ENCODE measurements at places on chromosomes 1 and 21.

GRCh38 chr1:81221564-81221963 lies 579.2 kb upstream of the ADGRL2 start:
- no peak for DNase-seq

- DNase-seq, result no peak
Measured at GRCh38 chr1:110816945-110817344, 56.0 kb upstream of the CD53 start.

- DNase-seq, result no peak
Measured at GRCh38 chr1:227433663-227434341, 115.5 kb upstream of the CDC42BPA start.

- no peak for DNase-seq
Measured at GRCh38 chr1:238475712-238476111, 585.0 kb upstream of the ZP4 start.

- peak; percentile 43 for DNase-seq
Measured at GRCh38 chr1:235336903-235337302, 8.5 kb downstream of the GGPS1 start.

DNA sequence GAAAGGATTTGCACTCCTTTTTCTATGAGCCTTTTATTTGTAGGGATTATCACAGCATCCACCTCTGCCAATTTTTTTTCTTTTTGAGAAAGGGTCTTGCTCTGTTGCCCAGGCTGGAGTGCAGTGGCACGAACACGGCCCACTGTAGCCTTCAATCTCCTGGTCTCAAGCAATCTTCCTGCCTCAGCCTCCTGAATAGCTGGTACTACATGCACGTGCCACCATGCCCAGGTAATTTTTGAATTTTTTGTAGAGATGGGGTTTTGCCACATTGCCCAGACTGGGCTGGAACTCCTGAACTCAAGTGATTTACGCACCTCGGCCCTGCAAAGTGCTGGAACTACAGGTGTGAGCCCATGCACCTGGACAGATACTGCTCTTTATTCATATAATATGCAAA lies 2.1 kb downstream of the SAMSN1 start:
- no peak for DNase-seq

DNA sequence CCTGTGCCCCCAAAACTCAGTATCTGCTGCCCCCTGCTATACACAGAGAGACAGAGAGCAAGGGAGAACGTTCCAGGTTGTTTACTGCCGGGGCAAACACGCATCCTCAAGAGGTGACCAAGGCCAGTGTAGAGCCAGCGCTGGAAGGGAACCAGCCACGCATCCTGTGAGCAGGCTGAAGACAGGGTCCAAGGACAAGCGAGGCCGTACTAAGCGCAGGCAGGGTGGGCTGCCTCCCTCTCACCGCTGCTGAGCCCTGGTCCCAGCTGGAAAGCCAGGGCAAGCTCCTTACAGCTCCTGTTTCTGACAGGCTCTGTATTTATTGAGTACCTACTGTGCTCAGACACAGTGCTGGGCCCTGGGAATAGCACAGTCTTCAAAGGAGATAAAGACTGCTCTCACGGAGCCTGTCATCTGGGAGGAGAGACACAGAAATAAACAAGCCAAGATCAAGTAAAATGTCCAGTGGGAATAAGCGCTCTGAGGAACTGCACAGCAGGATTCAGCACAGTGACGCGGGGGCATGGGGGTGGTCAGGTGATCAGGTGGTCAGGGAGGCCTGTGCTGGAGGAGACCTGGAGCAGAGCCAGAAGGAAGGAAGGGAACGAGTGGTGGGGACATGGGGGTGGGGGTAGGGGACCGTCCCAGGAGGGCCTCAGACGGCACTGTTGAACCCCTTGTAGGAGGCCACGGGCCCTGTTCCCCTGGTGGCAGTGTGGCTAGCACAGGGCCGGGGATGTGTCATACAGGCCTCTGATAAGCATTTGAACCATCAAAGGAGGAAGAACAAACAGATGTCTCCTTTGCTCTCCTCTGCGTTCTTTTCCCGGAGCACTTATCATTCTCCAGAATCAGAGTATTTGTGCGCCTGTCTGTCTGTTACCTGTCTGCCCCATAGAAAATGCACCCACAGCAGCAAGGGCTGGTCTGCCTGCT lies 37.8 kb upstream of the EFHD2 start:
- no peak for DNase-seq

GRCh38 chr21:18524097-18524880 lies 120.7 kb upstream of the TMPRSS15 start:
- DNase-seq, result no peak

DNA sequence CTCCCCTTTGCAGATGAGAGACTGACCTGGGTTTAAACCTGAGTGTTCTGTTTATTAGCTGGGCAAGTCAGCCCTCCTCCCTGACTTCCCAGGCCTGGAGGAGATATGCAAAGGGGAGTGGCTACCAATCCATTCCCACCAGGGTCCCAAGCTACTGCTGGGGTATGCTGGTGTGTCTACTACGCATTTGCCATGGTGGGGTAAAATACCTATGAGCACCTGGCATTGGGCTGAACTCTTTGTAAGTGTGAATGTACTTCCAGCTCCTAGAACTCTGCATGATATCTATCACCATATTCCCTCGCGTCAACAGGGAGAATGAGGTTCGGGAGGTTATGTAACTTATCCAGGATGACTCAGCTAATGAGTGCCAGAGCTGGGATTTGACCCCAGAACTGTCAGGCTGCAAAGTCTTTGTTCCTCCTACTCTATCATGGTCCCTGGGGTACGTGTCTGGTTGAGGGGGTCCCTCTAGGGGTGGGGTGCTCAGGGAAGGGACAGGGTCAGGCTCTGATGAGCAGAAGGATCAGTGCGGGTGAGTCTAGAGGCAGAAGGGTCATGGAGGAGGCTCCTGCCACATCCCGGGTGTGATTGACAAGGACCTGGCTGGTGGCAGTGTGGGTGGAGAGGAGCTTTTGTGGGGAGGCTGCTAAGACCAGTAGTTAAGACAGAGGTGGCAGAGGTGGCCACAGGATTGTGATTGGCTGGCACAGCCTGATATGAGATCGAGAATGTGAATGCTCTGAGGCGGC lies 16.7 kb downstream of the AMPD2 start:
- peak; percentile 49 for DNase-seq

DNA sequence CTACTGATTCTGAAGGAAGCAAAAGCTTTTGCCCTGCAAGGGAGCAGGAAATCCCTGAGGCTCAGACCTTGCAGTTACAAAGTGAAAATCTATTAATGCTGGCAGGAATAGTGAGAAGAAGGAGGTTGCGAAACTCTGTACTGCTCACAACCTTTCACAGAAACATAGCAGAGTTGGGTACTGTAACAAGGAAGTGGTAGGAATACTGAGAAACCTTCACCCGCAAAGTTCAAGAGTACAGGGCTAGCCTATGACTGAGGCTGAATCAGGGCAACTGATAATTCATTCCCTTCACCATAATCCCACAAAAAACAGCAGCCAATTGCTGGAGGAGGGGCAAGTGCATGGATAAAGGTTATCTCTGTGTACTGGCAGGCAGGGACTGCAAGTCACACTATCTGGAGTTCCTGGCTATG lies 23.9 kb upstream of the KCTD3 start:
- peak; percentile 62 for DNase-seq

DNA sequence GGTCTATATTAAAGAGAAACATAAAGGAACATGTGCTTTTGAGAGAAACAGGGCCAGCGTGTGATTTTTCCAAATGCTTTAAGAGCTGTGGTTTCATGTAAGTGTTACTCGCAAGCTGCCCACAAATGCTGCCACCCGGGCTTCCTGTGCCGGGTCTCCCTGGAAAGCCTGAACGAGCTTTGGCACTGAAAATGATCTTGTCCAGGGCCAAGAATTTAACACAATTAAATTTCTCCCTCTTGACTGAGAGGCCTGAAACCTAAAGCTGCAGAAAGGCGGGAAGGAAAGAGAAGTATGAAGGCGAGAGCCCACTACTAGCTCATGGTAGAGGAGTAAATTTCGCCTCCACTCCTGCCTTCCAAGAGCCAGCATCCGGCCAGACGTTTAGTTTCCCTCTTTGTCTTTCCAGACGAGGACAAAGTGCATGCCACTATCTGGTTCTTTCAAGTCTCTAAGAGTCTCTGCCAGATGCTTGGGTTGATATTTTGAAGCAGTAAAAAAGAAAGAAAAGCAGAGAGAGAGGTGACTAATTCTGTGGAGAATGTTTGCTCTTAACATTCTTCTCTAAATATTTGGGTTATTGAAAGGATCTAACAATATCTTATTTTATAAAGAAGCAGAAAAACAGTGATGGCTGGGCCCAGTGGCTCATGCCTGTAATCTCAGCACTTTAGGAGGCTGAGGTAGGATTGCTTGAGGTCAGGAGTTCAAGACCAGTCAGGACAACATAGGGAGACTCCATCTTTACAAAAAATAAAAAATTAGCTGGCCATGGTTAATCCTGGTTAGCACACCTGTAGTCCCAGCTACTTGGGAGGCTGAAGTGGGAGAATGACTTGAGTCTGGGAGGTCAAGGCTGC lies 100.0 kb upstream of the HNRNPU start:
- DNase-seq, result no peak

- DNase-seq, result peak; percentile 73
Measured at GRCh38 chr1:87329526-87330056, 911 bp downstream of the LMO4 start.

DNA sequence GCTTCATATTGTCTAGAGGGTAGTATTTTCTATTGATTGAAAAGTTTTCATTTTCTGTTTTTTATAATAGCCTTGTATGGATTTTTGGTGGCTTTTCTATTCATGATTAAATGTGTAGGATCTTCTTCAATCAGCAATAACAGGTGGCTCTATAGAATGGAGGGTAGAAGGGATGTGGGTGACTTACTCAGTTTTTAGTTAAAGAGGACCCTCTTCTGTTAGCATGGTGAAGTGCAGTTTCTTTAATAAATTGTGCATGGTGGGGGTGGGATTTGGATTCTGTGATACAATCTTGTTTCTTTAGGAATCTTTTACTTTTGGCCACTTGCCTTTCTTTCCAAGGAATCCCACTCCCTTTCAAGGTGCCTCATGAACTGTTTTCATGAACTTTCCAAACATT lies 64.7 kb downstream of the SLC35A3 start:
- DNase-seq, result peak; percentile 18

DNA sequence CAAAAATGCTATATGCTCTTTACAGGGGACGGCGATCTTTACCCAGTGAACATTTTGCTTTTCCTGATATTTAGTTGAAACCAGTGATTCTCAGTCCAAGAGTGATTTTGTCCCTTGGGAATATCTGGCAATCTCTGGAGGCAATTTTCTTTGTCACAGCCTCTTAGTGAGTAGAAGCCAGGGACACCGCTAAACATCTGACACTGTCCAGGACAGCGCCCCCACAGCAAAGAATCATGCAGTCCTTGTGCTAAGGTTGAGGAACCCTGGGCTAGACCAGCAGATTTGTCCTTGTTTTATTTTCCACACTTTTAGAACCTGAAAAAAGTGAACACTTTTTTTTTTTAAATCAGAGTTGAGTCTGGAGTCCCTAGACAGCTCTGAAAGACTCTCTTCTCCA lies 13.1 kb downstream of the EVA1C start:
- DNase-seq, result no peak

GRCh38 chr1:3465935-3466321 lies 11.5 kb downstream of the ARHGEF16 start:
- no peak for DNase-seq

DNA sequence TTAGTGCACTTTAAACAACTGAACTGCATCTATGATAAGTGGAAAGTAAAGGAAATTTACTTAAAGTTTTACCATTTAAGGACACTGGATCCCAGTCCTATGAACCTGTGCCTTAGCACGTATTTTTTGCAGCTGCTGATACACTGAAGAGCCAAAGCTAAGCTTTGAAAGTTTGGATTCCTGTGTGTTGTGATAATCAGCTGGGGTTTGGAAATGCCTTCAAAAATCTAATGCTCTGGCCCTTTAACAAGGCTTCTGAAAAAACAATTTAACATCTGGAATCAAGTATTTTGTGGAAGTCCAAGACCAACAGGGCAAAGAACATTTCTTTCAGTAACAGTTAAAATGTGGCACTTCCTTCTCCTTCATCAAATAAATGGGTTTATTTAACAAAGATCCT lies 51.8 kb downstream of the DDAH1 start:
- DNase-seq, result no peak

- no peak for DNase-seq
Measured at GRCh38 chr1:36448530-36449056, 1.7 kb downstream of the OSCP1 start.

- DNase-seq, result no peak
Measured at GRCh38 chr21:31972622-31973021, 99.8 kb downstream of the HUNK start.

- DNase-seq, result no peak
Measured at GRCh38 chr1:93817819-93818569, 61.0 kb downstream of the DNTTIP2 start.

GRCh38 chr21:15122241-15122640 lies 57.4 kb upstream of the NRIP1 start:
- DNase-seq, result no peak

- no peak for DNase-seq
Measured at GRCh38 chr1:17465228-17465627, 25.8 kb upstream of the RCC2 start.

DNA sequence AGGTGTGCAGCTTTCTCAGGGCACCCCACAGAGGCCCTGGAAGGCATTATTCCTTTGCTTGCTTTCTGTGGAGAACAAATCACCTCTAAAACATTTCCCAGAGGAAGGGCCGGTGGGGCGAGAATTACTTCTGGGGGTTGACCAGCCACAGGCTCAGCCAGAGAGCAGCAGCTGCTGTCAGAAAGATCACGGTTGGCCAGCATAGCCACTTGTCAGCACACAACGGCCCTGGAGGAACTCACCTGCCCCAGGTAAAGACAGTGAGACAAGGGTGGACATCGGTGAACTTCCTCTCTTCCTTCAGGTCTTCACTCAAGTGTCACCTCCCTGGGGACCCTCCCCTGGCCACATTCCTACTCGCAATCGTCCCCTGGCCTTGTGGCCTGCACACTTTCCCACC lies 69.5 kb upstream of the CLDN14 start:
- no peak for DNase-seq

GRCh38 chr1:34053660-34054059 lies 111.4 kb downstream of the CSMD2 start:
- DNase-seq, result no peak

- no peak for DNase-seq
Measured at GRCh38 chr21:44989537-44989886, 49.7 kb downstream of the SLX9 start.

DNA sequence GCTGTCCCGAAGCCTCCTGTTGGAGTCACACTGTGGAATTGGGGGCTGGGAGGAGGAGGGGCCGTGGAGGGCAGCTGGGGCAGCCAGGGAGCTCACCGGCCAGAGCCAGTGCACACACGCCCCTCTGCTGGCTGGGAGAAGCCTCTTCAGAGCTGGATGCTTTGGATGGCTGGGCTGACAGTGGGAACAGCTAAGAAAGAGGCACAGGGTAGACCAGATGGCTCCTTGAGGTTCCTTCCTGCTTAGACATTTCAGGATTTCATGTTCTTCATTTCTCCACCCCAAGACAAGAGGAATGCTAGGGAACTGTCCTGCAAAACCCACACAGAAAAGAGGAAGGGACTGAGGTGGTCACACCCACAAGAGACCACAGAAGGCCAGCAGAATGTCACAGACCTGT lies 254.8 kb upstream of the VAMP3 start:
- peak; percentile 43 for DNase-seq

- peak; percentile 55 for DNase-seq
Measured at GRCh38 chr1:31593770-31594632, 17.7 kb downstream of the TINAGL1 start.
